ENCODE measurements at places on chromosomes 3 and 15.

DNA sequence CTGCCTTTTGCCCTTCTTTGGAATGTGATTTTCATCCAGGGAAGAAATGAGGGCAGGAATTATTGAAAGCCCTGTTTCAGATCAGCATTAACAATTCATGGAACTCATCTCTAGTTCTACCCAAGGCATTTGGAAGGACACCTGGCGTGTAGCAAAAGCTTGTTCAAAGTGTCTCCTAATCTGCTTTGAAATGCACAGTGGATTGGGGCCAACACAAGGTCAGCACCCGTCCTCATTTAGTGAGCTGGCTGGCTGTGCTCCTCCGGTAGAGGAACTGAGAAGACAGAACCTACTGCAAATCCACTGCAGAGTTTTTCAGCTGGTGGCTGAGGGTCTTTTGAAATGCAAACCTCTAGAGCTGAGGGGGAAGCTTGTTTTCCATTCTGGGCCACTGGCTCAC lies 141.6 kb upstream of the STT3B start:
- no peak for DNase-seq

DNA sequence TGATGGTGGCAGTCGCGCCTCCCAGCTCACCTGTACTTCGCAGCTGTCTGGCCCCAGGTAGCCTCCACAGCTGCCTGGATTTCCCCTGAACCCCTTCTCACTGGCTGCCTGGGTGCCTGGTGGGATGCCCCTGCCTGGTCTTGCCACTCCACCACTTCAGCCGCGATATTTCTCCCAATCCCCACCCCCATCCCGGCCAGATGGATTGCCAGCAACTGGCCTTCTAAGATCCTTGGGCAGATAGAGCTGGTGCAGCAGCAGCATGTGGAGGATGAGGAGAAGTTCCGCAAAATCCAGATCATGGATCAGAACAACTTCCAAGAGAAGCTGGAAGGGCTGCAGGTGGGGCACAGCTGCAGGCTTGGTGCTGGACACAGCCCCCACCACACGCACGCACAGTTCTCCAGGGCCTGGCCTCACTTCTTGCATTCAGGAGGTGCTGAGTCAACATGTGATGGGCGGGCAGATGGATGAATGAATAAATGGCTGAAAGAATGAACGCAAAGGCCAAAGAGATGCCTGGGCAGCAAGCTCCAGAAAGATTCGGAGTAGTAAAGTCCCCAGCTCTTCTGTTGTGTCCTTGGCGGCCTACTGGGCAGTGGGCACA lies 35.7 kb downstream of the DNAH1 start:
- DNase-seq: no peak

- no peak for DNase-seq
These were observed 58.1 kb upstream of the AGBL1 start for GRCh38 chr15:86021281-86022264.

- DNase-seq: no peak
These were observed 113.1 kb upstream of the ABHD17C start for GRCh38 chr15:80581976-80582375.

GRCh38 chr15:64162869-64163658 lies at the start of gene PPIB:
Gene PPIB, minus strand, starts transcription at chr15:64163022. Its CDS starts 36 bp downstream, at chr15:64162986.
- peak; percentile 99 for DNase-seq

GRCh38 chr3:74787011-74787410 lies 172.6 kb upstream of the CNTN3 start:
- no peak for DNase-seq

DNA sequence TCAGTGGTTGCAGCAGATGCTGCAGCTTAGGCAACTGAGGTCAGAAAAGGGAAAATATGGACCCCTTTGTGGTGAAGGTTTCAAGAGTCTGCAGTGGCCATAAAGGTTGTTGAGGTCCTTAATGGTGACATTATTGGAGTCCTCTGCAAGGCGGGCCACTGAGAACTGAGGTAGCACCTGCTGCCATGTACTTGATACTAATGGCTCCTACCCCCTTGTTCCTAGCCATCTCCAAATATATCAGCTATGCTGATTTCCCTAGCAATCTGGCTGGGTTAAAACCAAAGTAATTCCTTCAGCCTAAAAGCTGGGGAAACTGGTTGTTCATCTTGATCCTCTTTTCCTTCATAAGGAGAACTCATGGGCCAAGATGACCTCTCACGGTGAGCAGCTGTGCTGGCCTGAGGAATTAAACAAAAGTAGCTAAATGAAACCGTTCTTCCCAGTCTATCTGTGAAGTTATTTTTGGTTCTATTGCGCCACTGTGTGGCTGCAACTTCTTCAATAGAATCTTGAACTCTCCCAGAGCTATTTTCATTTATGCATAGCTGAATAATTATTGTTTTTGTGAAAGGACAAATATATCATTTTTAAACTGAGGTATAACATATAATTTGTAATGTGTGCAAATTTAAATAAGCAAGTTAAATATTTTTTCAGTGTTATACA lies 76.1 kb upstream of the PLSCR4 start:
- no peak for DNase-seq

- DNase-seq: no peak
These were observed 70.2 kb upstream of the HRH1 start for GRCh38 chr3:11084098-11084497.

DNA sequence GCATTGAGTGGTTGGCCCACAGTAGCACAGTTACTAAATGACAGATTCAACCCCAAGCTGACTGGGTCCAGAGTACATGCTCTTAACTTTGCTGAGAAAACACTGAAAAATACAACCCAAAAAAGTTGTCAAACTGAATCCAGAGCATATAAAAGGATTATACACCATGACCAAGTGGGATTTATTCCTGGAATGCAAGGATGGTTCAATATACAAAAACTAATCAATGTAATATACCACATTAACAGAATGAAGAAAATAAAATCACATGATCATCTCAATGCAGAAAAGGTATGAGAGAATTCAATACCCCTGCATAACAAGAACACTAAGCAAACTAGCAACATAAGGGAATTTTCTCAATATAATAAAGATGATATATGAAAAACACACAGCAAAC lies 98.5 kb downstream of the STAG1 start:
- no peak for DNase-seq

DNA sequence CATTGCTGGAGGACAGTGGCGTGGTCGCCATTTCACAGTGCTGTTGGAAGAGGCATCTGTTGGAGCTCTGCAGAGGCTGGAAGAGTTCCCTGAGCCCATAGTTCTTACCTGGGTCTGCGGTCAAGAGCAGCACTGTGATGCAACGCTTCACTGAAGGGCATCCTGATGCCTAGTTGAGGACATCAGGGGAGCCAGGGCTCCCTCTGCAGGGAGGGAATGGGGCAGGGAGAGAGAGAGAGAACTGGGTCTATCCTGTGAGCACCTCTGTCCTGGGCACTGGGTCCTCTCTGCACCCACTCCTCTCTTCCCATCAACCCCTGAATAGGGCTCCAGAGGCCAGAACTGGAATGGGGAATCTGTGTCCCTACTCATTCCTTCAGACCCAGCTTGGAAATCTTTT lies 23.9 kb upstream of the MOBP start:
- DNase-seq: no peak

GRCh38 chr3:130811557-130811956 lies 64.9 kb upstream of the PIK3R4 start:
- no peak for DNase-seq

- DNase-seq: no peak
These were observed 122.8 kb upstream of the ABHD17C start for GRCh38 chr15:80572337-80572736.

- DNase-seq: no peak
These were observed 140.4 kb downstream of the PCCB start for GRCh38 chr3:136390574-136390973.

DNA sequence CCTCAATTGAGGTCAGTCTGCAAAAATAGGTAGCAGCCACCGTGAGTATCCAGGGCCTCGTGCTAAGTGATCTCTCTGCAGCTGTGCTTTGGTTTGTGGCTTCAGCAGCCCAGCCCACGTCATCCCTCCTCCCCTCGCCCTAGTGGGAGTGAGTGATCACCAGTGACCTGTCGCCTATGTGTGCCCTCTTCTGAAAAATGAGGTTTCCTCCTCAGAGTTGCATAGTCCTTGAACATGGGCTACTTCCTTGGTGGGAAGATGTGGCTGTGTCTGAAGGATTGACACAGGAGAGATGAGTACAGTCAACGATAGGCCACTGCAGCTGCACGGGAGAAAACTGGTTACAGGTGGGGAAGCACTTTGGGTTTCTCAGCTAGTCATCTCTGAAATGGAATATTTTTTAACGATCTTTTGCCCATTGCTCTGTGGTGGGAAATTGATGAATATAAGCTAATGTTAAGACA lies 144.8 kb upstream of the BHLHE40 start:
- no peak for DNase-seq

DNA sequence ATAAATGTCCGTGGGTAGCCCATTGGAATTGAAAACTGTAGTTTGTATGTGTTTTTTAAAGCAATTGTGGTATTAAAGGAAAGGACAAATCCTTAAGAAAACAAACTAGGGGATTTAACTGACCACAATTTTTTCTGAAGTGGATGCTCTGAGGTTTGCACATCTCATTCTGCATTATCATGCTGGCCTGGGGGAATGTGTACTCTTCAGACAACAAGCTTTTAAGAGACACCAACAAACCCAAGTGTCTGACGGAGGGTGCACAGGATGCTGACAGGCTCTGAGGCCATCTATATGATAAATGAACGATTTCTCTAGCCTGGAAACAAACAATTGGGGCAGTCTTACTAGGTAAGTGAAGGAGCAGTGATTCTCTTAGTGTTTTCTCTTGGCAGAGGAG lies 9.1 kb downstream of the LINS1 start:
- no peak for DNase-seq

DNA sequence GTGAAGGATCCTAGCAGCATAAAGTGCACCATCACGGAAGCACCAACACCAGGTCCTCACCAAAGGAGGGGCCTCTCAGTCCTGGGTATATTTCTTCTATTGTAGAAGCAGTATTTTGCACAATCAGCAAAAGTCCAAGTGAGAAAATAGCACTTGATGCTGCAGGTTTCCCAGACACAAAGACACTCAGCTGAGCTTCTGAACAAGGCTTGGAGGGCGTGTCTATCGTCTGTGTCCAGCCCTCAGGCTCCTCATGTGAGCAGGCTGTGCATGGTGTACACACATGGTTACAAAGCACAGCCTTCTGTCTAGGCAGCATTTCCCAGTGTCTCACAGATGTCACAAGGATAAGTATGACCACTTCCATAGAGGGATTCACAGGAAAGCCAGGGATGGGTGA lies 98.3 kb upstream of the SPATA12 start:
- no peak for DNase-seq

- DNase-seq: no peak
These were observed 31.6 kb downstream of the CHST2 start for GRCh38 chr3:143151004-143151731.

- DNase-seq: peak; percentile 62
These were observed 6.3 kb upstream of the SCN5A start for GRCh38 chr3:38655708-38656300.

- no peak for DNase-seq
These were observed 33.1 kb upstream of the POLG start for GRCh38 chr15:89367485-89368451.

DNA sequence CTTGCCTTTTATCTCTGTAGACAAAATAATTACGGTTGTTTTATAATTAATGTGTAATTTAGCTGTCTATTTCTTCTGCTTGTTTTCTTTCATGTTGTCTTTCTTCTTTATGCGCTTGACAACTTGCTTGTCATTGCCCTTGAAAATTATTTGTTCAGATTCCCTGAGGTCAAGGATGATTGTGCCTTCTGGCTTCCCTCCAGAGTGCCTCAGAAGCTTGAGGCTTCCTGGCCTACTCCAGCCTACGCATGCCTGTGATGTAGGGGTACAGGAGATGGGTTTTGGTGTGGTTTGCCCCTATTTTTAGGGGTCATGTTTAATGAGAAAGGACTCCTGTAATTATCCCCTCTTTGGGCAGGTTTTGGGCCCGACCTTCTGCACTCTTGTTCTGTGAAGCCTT lies 231.5 kb downstream of the SV2B start:
- no peak for DNase-seq

GRCh38 chr15:47824147-47824546 lies 106.8 kb downstream of the SEMA6D start:
- no peak for DNase-seq

- DNase-seq: no peak
These were observed 297.6 kb downstream of the VPS13C start for GRCh38 chr15:61762676-61763075.

DNA sequence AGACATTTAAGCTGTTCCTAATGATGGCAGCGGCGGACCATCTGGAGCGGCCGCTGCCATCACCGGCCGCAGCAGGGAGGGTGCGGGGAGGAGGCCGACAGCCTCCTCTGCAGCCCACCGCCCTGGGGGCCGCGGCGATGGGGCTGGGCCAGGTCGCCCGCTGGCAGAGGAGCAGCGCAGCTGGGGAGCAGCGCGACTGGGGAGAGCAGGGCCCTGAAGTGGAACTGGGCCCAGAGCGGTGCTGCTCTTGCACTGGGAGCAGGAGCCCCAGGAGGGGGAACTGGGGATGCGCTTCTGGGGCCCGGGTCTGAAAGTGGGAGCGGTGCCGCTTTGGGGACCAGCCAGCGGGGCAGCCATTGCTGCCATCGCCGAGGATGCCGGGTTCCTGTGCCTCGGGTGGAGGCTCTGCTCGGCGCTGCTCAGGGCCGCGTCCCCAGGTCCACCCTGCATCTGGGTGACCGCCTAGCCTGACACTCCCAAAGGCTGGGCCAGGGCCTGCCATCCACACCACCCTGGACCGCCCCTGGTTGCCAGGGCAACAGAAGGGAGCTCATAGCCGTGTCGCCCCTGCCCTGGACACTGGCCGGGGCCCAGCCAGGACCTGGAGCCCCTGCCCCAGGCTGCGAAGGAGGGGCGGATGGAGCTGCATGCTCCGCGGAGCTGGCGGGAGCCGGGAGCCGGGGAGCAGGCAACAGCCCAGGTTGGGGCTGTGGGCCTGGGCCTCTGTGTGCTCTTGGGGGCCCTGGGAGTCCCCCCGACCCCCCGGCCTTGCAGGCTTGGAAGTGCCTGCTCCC lies 15.5 kb upstream of the PLA2G4E start:
- no peak for DNase-seq

GRCh38 chr3:39727415-39727814 lies 82.0 kb upstream of the MYRIP start:
- DNase-seq: no peak

GRCh38 chr3:36893137-36893557 lies 51.7 kb downstream of the TRANK1 start:
- no peak for DNase-seq

GRCh38 chr3:176839901-176840300 lies 357.4 kb downstream of the TBL1XR1 start:
- DNase-seq: no peak

DNA sequence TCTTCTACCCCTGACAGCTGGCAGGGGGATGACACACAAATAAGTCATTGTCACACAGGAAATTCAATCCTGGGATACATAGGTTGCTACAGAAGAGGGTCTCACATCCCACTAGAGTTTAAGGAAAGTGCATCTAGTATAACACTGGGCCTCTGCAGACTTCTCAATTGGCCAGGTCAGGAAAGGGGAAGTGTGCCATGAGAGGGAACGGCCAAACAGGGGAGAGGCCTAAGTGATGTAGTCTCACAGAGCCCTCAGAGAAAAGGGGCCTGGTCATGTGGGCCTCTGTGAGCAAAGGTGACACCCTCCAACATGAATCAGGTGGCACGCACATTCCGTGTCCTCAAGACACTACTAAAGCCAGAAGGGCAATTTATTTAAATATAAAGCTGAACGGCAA lies 11.2 kb downstream of the ZXDC start:
- DNase-seq: no peak

- DNase-seq: peak; percentile 87
These were observed at the start of gene ITGA11 for GRCh38 chr15:68431792-68432401. Gene ITGA11, minus strand, starts transcription at chr15:68432163. Its CDS starts 97 bp downstream, at chr15:68432066.

GRCh38 chr3:61637088-61638051 lies 76.0 kb downstream of the PTPRG start:
- no peak for DNase-seq

- DNase-seq: no peak
These were observed 17.9 kb upstream of the CNOT10 start for GRCh38 chr3:32667072-32667582.

- DNase-seq: no peak
These were observed 60.3 kb upstream of the CFAP161 start for GRCh38 chr15:81073801-81074200.

All from mesenteric fat pad (tissue), 1 donor.